Stimulated activated naive CD8-positive, alpha-beta T cell treated with anti-CD3 and anti-CD28 coated beads, Interleukin-15, amount 100 ng/mL, for 72 hours (primary cell): ENCODE measurements at places on chromosomes 11 and 22.

DNA sequence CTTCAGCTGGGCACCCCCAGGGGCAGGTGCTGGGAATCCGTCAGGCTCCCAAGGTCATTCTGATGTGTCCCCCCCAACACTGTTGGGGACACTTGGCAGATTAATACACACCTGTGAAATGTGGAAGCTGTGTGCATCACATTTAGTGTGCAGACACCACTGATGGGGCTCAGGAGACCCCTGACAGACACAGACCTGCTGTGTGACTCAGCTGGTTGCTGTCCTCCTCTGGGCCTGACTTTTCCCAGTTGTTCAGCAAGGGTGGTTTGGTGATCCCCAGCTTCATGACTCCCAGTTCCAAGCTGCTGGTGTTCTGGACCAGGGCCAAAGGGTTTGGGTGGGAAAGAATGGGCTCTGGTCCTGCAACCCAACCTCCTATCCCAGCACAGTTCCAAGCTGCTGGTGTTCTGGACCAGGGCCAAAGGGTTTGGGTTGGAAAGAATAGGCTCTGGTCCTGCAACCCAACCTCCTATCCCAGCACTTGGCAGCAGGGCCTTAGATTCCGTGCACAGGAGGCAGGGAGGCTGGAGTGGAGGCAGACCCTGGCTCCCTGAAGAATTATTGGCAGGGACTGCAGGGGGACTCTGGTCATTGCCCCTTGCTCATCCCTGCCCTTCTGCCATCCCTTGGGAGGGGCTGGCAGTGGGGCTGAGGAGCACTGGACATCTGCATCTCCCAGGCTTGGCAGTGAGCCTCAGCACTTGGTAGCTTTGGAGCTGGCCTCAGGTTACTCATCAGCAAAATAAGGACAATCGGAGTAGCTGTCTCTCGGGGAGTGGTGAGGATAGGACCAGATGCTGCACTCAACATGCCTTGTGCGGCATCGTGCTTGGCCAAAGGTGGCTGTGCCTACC is 8.4 kb upstream of the OMP start:
- no peak for DNase-seq

- DNase-seq = peak; percentile 19
Observed at GRCh38 chr11:68962527-68963250, 18.1 kb downstream of the MRGPRD start.

DNA sequence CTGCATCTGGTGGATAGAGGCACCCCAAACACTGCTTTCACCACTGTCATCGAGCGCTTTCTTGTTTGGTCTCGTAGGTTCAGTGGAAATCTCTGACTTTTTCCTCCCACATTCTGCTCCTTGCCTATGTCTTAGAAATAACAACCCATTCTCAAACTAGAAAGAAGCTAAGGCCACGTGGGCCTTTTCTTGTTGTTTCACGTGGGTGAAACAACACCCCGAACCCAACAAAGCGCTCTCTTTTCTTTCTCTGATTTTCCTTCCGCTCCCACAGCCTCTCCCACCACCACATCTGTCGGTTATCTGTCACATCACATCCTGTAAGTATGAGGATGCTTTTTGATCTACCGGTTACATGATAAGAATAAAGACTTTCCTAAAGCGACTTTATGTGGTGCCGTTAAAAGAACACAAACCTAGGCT is 77.1 kb downstream of the LINC01488 start:
- DNase-seq = peak; percentile 16

GRCh38 chr11:117146521-117146920 is 2.4 kb downstream of the PAFAH1B2 start:
- no peak for DNase-seq

DNA sequence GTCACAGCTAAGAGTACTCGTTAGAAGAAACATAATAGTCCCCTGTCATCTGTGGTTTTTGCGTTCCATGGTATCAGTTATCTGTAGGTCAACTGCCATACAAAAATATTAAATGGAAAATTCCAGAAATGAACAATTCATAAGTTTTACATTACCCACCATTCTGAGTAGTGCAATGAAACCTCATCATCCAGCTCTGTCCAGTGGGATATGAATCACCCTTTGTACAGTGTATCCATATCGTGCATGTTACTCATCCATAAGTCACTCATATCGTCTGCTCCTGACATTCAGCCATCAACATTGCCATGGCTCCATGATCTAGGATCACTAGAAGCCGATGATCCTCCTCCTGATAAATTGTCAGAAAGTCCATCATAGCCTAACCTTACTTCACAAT is 174.9 kb upstream of the C11orf87 start:
- no peak for DNase-seq

GRCh38 chr11:1924646-1925372 is 5.3 kb downstream of the TNNT3 start:
- no peak for DNase-seq

DNA sequence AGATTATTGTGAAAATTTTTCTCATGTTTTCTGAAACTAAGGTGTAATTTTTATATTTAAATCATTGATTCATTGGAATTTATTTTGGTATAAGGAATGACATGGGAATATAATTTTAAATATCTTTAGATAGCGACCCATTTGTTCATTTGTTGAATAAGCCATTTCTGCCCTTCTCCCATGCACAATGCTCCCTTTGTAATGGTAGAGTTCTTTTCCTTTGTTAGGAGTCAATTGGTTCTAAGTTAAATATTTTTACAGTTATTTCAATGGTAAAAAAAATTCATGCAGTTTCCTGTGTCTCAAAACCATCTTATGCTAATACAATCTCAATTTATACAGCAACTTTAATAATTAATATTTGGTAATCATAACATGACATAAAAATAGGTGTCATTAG is 218.8 kb upstream of the C11orf87 start:
- DNase-seq = no peak

GRCh38 chr11:117072517-117073461 is 25.4 kb downstream of the SIK3 start:
- no peak for DNase-seq

DNA sequence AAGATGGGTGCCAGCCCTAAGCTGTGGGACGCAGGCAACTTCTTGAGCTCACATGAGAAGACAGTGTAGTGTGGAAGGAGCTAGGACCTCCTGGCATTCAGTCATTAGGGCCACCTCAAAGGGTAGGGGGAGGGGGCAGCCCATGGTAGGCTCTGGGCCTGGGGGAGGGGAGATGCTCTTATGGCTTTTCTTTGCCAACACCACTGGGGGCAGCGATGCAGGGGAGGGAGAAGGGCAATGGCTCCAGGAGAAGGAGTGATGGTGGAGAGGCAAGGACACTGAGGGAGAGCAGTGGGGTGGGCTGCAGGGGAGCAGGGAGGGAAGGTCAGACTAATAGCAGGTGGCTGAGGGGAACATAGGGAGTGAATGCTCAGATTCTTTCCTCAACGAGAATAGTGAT is 63.3 kb upstream of the SUSD2 start:
- no peak for DNase-seq

GRCh38 chr11:27552341-27552740 is 45.8 kb upstream of the LIN7C start:
- no peak for DNase-seq

- DNase-seq = no peak
Observed at GRCh38 chr11:75945446-75945845, 130.4 kb downstream of the UVRAG start.

GRCh38 chr11:36222831-36223635 is 66.2 kb downstream of the COMMD9 start:
- DNase-seq = no peak

DNA sequence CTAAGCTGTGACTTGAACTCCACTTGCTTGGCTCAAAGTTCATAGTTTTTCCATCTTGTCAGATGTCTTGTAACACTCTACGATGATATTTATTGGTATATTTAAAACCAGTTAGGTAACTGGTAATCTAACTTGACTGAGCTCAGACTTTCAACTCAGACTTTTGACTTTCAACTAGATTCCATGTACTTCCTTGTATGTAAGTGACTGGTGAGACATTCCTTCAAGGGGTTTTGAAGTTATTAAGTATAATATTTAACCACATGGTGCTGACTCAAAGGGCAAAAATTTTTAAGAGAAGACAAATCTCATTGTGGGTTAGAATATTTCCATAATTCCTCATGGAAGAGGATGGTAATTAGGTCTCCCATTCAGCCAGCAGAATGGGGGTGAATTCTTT is 631.3 kb upstream of the ANO5 start:
- no peak for DNase-seq

- DNase-seq = no peak
Observed at GRCh38 chr11:107044503-107044902, 26.2 kb upstream of the GUCY1A2 start.

DNA sequence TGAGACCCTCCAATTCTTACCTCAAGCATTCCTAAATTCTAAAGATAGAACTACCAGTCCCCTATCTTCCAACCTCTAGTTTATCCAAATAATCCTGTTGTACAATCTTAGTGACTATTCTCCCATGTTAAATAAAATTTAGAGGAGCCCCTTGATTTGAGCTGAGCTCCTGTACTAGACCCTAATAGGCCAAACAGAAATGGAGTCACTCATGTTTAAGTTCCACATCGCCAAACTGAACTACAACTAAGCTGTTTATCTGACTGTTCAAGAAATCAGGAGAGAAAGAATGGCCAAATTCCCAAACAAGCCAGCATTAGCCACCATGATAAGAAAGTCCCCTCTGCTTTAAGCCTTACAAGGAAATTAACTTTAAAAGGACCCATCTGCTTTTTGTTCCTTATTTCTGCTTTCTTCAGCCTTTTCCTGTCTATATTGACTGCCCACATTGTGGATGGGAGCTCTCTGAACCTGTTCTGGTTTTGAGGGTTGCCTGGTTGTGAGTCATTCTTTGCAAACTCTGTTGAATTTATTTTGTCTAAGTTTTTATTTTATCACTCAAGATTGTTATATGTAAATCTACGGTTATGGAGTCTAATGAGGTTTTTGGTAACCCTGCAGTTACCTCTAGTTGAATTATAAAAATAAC is 90.4 kb downstream of the TTC28 start:
- DNase-seq = no peak

DNA sequence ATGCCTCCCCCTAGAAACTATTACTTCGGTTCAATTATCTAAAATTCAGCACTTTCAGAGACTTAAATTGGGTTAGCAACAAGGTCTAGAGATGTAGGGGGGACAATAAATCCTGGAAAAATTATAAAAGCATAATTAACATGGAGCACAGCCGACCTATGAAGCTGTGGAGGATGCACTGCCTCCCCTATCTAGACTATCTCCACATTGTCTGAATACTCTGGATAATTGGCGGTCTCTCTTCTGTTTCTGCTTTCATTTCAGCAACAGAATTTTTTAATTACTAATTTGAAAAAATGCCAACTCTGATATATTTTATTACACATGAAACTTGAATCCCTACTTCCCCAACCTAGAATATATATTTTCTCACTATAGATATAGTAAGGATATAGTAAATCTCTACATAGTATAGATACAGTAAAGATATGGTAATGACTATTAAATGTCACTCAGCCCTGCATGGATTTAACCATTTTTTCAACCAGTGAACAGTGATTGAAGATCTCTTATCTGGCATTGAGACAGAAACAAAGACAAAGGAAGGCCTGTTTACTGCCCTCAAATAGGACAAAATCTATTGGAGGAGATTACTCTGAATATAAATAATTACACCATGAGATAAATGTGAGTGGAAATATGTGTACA is 157.6 kb downstream of the BLID start:
- DNase-seq = no peak

DNA sequence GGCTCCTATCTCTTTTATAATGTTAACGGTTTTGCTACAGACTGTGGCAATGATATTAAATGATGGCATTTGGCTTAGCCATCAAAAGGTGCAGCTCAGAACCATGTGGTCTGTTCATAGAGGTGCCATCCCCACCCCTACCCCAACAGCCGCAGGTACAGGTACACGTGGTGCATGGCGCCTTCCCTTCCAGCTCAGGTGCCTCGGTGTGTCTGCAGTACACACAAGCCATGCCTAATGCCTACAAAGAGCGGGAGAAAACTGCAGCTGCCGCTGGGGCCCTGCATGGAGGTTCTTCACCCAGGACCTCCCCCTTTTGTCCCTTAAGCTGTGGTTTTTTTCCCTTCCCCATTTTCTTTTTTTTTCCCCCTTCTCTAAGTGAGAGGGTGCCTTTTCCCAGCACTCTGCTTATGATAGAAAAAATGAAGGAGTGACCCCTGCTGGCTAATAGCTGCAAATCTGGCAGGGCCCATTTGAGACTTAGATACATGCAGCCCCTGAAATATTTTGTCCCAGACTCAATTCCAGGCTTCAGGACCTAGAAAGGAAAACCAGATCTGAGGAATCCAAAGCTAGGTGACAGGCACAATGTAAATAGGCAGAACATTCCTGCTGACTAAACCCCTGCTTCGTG is 6.5 kb downstream of the OR52M1 start:
- DNase-seq = no peak

GRCh38 chr11:17779861-17780594 is 45.4 kb downstream of the KCNC1 start:
- no peak for DNase-seq

- peak; percentile 8 for DNase-seq
Observed at GRCh38 chr11:1077033-1077416, 2.4 kb downstream of the MUC2 start.

- no peak for DNase-seq
Observed at GRCh38 chr11:67463680-67464410, 5.2 kb downstream of the TMEM134 start.

DNA sequence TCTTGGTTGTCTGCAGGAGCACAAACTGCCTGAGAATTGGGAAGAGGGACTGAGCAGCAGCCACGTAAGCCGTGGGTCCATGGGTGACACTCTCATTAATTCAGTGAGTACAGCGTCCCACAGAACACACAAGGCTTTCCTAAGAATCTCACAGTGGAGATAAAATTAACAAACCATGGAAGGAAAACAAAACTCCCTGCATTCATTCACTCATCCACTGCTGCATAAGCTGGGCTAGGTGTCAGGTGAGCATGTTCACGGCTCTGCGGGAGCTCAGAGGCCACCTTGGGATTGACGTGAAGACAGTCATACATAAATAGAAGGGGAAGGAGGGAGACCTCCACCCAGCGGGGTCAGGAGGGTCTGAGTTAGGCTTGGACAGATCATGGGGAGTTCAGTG is 1442.7 kb downstream of the TBC1D22A start:
- no peak for DNase-seq

DNA sequence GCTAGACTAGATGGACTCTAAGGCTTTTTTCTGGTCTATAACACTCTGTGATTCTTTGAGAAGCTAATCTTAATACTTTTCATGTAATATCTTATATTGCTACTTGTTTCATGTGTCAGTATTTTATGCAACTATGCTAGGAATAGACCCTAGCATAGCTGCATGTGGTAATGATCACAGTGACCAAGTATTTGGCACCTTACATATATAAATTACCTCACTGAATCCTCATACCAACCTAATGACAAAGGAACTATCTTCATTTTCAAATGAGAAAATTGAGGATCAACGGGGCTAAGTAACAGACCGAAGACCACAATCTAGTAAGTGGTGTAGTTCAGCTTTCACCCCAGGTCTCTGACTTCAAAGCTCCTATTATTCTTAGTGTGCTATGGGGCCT is 327.3 kb upstream of the PITPNB start:
- DNase-seq = no peak

GRCh38 chr11:78795621-78796261 is 221.1 kb upstream of the NARS2 start:
- DNase-seq = no peak
